ENCODE measurements at places on chromosomes 5 and 9.

DNA sequence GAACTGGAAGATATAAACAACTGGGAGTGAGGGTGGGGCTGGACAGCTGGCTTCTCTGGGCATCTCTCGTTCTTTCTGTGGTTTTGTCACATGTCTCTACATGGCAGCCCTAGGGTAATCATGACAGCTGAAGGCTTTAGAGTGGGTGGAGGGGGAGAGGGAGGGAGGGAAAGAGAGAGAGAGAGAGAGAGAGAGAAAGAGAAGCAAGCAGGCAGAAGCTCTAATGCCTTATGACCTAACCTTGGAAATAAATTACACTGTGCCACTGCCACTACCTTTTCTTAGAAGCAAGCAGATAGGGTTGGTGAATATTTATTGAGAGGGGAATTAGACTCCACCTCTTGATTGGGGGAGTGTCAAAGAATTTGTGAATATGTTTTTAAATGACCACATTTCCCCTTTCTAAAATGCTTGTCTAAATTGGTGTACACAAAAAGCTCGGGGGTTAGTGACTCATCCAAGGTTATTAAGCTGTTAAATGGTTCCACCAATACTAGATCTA is 2.6 kb upstream of the DAPK1 start:
- peak; percentile 42 for DNase-seq

DNA sequence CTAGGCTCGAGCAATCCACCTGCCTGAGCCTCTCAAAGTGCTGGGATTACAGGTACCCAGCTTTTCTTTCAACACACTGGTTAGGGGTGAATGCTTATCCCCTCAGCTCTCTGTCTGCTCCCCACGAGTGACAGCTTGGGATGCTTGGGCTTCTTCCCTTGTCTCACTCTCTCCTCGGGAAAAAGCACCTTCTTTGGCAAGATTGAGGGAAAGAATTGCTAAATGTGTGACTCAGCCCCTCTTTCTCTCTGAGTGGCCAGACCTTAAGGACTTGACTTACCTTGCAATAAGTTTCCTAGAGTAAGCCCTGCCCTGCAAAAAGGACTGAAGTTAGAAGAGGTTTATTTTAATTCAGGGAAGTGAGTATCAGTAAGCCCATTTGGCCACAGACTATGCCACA is 68.1 kb upstream of the ERBIN start:
- DNase-seq: peak; percentile 69

DNA sequence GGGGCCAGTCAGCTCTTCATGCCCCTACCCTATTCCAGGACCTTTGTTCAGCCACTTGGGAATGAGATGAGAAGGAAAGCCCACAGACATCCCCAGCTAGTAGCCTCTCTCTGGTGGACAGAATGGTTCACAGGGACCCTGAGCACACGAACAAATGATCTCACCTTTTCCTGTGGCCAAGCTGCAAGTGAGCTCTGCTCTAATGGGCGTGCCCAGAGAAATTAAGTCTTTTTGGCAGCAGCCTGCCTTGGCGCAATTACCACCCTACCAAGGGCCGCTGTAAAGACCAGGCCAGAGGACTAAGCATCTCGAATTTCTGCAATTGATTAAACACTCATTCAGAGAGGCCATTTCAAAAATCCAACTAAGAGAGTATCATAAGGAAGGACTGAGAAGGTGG is 56.0 kb downstream of the WHRN start:
- no peak for DNase-seq

- DNase-seq: no peak
Measured at GRCh38 chr9:131492070-131492469, 10.6 kb upstream of the POMT1 start.

GRCh38 chr9:38305582-38305981 is 86.9 kb upstream of the ALDH1B1 start:
- no peak for DNase-seq

- DNase-seq: no peak
Measured at GRCh38 chr5:112799661-112800060, 61.4 kb upstream of the SRP19 start.

- no peak for DNase-seq
Measured at GRCh38 chr9:127216888-127217217, 47.7 kb upstream of the GARNL3 start.

GRCh38 chr9:84512493-84512892 is 157.0 kb upstream of the NTRK2 start:
- no peak for DNase-seq
